ENCODE measurements at places on chromosomes 16 and 17.

- no peak for DNase-seq
Observed at GRCh38 chr16:85571813-85572619, 41.1 kb upstream of the GSE1 start.

- no peak for DNase-seq
Observed at GRCh38 chr16:31356566-31357323, 1.8 kb downstream of the ITGAX start.

GRCh38 chr17:57696050-57696449 is 49.0 kb downstream of the CCDC182 start:
- no peak for DNase-seq

DNA sequence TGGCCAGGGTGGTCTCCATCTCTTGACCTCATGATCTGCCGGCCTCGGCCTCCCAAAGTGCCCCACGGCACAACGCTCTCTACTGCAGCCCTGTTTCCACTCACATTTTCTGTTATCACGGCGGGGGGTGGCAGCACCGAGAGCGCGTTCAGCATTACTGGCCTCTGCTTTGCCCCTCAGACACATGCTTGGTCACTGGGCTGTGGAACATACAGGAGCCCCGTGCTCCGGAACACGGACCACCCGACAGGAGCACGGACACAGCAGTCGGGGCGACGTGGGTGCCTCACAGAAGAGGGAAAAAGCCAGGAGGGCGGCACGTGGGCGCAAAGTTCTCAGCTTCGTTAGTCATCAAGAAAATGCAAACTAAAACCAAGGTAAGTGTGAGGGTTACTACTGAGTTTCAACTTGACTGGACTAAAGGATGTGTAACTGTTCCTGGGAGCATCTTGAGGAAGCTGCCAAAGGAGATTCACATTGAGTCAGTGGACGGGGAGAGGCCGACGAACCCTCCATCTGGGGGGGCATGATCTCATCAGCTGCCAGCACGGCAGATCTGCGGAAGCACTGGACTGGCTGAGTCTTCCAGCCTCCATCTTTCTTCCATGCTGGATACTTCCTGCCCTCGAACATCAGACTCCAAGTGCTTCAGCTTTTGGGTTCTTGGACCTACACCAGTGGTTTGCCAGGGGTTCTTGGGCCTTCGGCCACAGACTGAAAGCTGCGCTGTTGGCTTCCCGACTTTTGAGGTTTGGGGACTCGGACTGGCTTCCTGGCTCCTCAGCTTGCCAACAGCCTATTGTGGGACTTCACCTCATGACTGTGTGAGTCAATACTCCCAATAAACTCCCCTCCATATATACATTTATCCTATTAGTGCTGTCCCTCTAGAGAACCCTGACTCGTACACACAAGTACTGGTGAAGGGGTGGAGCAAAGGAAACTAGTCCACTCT is 106.8 kb downstream of the ZNF778 start:
- no peak for DNase-seq

- DNase-seq: no peak
Observed at GRCh38 chr16:75260851-75261589, 9.6 kb upstream of the BCAR1 start.

DNA sequence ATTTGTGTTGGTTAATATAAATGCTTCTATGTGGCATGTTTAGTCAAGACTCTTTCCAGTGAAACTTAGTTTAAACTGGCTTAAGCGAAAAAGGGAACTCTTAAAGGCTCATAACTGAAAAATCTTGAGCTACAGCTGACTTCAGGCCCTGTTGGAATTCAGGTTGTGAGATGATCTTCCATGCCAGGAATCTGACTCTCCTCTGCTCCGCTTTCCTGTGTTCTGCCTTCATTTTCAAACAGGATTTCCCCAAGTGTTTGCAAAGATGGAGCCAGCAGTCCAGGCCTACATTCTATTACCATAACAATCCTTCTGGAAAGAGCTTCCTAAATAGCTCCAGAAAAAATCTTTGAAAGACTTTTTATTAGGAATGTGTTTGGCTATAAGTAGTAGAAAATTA is 134.9 kb downstream of the NLK start:
- no peak for DNase-seq

- DNase-seq: no peak
Observed at GRCh38 chr17:39365242-39365641, 36.2 kb downstream of the FBXL20 start.

DNA sequence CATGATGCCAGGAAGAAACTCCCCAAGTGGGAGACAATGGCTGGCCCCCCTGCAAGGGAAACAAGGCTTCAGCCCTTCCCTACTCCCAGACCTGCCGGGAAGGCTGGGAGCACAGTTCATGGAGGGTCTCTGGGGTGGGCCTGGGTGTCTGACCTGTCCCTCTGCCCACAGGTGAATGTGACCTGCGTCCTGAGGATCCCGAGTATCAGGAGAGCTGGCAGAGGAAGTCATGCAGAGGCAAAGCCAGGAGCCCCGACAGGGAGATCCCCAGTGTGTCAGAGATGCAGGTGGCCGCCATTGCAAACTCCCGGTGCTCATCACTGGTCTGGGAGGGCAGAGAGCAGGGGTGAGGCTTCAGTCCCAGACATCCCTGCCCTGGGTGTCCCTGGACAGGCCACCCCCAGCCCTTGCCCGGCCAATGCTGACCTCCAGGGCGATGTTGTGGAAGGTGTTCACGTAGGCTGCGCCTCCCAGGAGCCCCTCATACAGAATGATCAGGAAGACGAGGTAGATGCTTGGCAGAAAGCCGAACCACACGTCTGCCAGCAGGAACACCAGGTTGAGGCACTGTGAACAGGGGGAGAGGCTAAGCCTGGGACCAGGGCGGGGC is 5.3 kb upstream of the NPIPB7 start:
- no peak for DNase-seq

- no peak for DNase-seq
Observed at GRCh38 chr16:13953501-13953900, 33.5 kb downstream of the ERCC4 start.

GRCh38 chr17:79027274-79027924 is 3.4 kb downstream of the C1QTNF1 start:
- no peak for DNase-seq
